ENCODE measurements at places on chromosomes 7 and 10.

- no peak for DNase-seq
These were observed 10.9 kb upstream of the INPP5A start for GRCh38 chr10:132526676-132527075.

GRCh38 chr7:152975076-152975475 is 215.5 kb downstream of the ACTR3B start:
- DNase-seq: no peak

DNA sequence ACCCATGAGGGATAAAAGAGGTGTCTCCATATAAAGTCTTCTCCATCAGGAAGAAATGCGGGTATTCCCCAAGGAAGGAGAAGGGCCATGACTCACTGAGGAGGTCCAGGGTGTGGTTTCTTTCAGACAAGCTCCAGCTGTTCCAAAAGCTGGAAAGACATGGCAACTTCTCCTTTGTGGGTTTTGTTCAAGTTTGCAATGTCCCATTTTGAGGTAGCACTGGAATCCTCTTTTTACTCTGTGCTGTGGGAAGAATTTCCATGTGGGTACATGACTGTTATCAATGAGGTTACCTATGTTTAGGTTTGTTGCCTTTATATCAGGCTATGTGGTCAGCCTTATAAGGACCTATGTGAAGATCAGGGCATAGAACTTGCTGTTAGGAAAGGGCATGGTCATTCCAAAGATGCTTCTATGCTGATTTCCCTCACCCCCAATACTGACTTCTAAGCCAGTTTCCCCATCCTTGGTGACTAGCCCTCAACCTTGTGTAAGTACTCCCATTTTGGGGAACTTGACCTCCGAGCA is 697.5 kb downstream of the INHBA start:
- DNase-seq: no peak

DNA sequence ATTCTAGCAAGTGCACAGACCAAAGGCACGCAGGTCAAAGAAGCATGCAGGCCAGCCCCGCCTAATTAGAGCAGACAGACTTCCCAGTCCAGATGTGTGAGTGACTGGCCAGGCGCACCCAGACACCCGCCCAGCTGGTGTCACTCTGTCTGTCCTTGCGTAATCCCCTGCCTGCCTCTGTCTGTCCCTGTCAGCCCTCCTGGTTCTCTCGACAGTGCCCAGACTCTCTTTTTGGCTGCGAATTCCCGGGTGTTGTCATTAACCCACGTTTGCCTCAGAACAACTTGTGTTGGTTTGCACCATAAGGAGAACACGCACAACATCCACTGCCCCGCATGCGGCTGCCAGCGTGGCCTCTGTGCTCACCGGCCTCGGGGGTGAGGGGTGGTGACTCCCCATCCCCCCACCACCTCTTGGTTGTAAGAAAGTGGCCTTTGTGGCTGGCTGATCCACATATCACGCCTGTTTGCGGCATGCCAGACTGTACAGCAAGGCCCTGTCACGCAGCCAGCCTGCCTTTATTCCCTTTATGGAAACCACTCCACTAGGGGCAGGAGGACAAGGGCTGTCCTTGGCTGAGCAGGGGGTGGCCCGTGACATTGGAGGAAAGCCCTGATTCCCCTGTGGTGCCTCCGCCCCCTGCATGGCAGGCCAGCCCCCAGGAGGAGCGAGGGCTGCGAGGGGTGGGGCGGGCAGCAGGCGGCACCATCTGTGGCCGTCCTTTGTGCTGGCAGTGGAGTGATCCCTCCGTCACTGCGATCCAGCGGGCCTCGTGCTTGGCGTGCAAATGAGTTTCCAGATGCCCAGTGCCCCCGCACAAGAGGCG is 72.8 kb upstream of the PPIF start:
- no peak for DNase-seq

All from stimulated activated CD4-positive, alpha-beta T cell treated with anti-CD3 and anti-CD28 coated beads, Interleukin-15, amount 100 ng/mL, for 1 hour (primary cell).